ENCODE measurements at places on chromosomes 13 and 19. TPM values are rescaled to one million over a fixed set of nuclear protein-coding genes. Genes with fewer than 3 reads are reported as not detected.

EHD2 gene
- total RNA-seq: 51.7 TPM

GNG7 gene
- total RNA-seq: 5.1 TPM

CASP14 gene
- not detected for total RNA-seq

KCNJ14 gene
- total RNA-seq: 1.6 TPM

SUPT20H gene
- total RNA-seq: 26.9 TPM

ETV2 gene
- total RNA-seq: 1.1 TPM

CLDN10 gene
- 26.1 TPM for total RNA-seq

LRRC8E gene
- total RNA-seq: 0.27 TPM

DNA sequence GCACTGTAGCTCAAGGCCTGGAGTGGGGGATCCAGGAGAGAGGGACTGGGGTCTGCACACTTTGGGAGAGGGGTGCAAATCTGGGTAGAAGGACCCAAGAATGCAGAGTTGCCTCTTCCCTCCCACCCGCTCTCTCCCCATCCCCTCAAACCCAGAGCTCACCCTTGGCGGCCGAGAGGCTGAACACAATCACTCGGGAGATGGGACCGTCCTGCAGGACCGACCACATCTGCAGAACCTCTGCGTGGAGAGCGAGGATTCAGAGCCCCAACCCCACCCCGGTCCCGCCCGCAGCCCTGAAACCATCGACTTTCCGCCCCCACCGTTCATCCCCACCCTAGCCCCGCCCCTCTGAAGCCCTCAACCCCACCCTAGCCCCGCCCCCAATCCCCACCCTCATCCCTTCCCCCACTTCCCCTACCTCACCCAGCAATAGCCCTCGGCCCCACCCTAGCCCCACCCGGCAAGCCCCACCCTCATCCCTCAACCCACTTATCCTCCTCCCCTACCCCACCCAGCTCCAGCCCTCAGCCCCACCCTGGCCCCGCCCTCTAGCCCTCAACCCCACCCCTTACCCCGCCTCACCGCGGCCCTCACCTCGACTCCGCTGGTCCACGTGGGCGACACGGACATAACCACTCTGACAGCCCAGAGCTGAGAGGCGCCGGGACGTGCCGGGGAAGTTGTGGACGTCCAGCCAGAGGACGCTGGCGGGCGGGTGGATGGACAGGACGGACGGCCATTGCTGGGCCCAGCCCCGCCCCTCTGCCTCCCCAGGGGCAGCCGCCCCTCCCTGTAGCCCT lies 4.1 kb downstream of the KPTN start:
- no peak for DNase-seq

GRCh38 chr13:95480791-95481780 lies 71.4 kb upstream of the CLDN10 start:
- DNase-seq: no peak

DNA sequence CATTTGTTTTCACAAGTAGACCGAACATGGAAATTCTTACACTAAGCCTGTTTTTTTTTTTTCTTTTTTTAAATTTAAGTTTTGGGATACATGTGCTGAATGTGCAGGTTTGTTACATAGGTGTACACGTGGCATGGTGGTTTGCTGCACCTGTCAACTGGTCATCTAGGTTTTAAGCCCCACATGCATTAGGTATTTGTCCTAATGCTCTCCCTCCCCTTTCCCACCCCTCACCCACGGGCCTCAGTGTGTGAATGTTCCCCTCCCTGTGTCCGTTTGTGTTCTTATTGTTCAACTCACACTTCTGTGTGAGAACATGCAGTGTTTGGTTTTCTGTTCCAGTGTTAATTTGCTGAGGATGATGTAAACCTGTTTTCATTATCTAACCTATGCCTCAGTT lies 2.6 kb downstream of the NLRP4 start:
- no peak for DNase-seq

DNA sequence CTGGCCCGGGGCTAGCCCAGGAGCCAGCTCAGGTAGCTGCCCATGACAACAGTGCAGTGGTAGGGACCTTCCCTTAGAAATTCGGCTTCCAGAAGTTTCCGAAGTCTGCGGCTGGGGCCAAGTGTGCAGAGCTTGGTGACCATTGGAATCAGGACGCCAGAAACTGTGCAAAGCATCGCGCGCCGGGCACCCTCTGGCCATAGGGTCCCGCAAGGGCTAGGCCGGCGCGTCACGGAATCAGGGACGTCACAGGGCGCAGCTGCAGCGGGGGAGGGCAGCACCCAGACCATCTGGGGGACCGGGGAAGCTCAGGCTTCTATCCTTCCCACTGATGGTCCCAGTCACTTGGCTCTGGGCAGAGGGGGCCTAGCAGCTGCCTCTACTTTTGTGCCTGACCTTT lies 219.1 kb downstream of the MTUS2 start:
- DNase-seq: no peak

GRCh38 chr19:58560921-58561320 lies 2.5 kb upstream of the UBE2M start:
- no peak for DNase-seq

DNA sequence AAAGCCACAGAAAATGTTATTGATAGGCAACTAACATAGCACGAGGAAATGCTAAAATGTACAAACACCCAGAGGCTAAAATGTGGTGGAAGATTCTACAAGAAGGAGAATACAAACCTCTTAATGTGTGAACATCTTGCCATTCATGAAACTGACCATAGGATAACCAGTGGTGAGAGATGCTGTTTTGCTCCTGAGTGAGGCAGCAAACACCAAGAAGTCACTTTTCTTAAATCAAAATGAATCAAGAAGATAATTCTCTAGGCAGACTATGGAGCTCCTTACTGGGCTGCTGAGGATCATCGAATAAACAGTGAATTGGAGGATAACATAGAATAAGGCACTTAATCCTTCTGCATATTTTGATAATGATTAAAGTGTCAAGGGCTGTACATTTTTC lies 375.4 kb upstream of the SLITRK6 start:
- no peak for DNase-seq

- DNase-seq: peak; percentile 58
These were observed 2.7 kb upstream of the HNRNPL start for GRCh38 chr19:38852231-38853044.

DNA sequence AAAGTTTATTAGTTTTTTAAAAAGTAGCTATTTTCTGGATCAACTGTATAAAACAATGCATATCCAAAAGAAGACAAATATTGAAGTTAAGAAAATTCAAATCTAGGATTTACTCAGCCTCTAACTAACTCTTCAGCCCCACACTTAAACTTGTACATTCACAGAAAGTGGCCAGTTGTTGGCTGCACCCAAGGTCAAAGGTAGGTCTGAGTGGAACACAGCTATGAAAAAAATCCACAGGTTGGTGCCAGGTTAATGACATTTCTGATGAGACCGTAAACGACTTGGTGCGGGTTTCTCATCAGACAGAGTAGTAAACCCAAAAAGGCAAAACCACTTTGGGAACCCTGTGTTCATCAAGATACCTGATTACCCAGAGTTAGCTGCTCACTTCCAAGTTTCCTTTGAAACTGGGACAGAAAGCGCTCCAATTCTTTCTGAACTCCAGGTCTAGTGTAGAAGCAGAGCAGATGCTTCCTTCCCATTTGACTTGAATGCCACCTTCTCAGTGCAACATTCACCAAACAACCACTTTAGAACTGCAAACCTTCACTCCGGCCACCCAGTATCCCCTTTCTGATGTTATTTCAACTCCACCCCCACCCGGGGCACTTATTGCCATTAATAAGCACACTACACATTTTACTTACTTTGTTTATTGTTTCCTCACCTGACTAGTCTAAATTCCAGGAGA lies 208.3 kb upstream of the STARD13 start:
- no peak for DNase-seq

- no peak for DNase-seq
These were observed 71.0 kb downstream of the SIPA1L3 start for GRCh38 chr19:37977992-37978391.

DNA sequence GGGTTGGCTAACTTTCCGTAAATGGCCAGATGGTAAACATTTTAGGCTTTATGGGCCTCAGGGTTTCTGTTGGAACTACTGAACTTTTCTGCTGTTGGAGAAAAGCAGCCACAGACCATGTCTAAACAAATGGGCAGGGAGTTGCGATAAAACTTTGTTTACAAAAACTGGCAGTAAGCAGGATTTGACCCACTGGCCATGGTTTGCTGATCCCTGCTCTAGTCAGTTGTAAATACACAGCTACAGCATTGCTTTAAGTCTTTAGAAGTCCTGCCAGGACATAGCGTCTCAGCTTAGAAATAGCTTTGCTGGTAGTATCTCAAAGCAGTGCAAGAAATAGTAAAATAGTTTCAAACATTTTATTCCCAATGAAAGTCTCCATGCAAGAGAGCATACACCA lies 88.4 kb downstream of the NALCN start:
- DNase-seq: no peak

DNA sequence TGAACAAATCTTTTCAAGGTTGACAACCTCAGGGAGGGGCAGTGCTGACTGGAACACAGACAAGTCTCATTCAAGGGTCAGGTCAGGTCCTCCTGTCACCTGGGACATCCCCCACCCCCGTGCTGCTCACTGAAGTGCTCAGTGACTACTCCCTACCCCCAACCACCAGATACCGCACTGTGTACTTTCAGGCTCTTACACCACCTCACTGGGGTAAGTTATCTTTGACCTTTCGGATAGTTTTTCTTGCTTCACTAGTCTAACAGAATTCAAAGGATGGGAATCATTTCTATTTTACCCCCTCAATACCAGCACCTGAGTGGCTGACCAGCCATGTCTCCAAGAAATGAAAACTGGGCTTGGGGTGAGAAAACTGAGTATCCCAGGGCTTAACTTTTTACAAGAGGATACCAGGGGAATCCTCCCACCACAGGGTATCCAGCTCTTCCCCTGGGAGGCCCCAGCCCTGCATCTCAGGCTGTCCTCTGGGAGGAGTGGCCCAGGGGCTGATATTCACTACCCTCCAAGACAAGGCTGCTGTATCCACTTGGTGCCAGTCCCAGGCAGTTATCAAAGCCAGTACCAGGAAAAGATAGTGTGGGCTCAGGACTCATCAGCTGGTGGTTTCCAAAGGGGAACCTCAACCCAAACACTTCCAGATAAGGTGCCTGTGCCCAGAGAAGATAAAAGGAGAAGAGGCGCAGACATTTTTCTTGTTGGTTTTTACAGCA lies 2.1 kb downstream of the ZNF563 start:
- no peak for DNase-seq
